ELF-1 (cell line): ENCODE measurements at places on chromosomes 13 and 19.
A peak's percentile ranks its signal among the peaks of the same experiment; 100 is the strongest.

DNA sequence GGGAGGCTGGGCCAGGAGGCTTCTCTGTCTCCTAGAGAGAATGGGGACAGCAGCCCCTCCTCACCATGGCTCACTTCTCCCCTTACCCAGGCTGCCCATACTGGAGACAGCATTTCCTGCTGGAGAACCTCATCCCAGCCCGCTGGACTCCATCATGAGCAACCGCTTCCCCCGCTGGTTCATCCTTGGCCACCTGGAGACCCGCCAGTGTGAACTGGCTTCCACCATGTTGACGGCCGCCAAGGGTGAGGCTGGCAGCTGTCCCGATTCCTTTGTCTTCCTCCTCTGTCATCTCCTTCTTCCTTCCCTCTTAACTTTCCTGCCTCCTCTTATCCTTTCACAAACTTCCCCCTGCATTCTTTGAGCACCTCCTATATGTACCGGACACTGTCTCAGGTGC lies 28.0 kb downstream of the ZSWIM4 start:
- DNase-seq, result no peak

- peak; percentile 73 for DNase-seq
These were observed 82.3 kb upstream of the C1QTNF9B start for GRCh38 chr13:23979361-23980159.

DNA sequence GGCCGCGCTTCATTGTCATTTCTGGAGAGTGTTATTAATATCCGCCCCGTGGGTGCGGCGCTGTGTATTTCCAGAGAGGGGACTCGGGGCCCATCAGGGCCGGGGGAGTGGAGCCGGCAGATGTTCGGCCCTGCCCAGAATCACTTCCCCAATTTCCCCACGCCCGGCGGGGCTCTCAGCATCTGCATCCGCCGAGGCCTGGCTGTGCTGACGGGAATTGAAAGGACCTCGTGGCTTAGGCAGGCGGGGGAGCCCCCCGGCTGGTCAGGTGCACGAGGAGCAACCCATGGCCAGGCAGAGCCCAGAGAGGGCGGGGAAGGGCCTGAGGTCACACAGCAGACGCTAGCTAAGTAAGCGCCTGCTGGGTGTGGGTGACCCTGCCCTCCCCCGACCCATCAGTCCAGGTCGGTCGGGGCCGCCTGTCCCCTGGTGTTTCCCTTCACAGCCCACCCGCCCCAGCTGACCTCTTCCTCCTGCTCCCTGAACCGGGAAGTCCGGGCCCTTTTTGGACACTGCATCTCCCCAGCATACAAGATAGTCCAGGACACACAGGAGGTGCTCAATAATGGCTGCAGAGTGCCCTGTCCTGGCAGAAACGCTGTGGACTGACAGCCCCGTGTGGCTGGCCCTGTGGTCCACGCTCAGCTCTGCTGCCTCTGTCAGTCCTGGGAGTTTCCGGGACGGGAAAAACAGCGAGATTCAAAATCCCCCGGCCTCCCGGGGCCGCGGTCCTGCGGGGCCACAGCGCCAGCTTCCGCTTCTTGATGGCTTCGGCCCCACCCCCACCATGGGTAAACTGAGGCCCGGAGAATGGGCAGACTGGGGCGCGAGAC lies 22.1 kb downstream of the ARID3A start:
- no peak for DNase-seq

DNA sequence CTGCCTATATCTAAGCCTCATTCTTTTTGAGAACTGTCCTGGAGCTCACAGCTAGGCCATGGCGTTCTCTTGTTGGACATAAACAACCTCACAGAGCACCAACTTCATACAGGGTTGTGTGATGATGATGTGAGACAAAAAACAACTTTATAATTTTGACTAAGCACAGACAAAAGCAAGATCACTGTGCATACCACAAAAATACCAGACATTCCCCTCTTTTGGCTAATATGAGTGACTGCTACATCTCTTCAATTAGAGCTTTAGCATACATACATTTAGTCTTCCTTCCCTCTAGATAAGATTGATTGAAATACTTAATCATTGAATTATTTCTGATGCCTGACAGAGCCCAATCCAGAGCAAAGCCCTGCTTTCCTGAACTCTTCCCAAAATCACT lies 8.3 kb downstream of the MAB21L1 start:
- no peak for DNase-seq

- DNase-seq, result no peak
These were observed 965 bp upstream of the EIF3G start for GRCh38 chr19:10120538-10121189.

DNA sequence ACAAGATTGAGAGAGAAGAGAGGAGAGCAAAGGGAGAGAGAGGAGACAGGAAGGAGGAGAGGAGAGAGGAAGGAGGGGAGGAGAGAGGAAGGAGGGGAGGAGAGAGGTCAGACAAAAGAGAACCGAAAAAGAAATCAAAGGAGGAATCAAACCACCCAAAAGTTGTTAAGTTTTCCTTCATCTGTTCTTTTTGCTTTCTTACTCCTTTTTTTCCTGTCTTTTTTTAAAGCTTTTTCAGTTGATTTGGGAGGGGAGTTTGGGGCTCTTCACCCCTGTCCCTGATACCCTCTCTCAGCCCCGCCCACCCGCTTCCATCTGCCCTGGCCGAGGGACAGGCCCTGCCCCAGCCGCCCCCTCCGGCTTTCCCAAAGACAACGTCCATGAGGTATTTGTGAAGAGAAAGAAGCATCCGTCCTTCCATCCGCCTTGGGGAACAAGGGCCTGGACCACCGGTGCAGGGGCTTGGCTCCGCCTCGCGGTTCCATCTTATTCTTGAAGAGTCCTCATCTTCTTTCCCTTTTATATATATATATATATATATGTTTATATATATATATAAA lies 13.3 kb downstream of the ZNF574 start:
- no peak for DNase-seq
